ENCODE measurements at places on chromosomes 16 and 17.
A peak's percentile ranks its signal among the peaks of the same experiment; 100 is the strongest.

GRCh38 chr17:81046770-81047359, 11.9 kb downstream of the BAIAP2 start:
- DNase-seq: no peak

- DNase-seq: no peak
Measured at GRCh38 chr17:19017804-19018599, 13.4 kb upstream of the FAM83G start.

DNA sequence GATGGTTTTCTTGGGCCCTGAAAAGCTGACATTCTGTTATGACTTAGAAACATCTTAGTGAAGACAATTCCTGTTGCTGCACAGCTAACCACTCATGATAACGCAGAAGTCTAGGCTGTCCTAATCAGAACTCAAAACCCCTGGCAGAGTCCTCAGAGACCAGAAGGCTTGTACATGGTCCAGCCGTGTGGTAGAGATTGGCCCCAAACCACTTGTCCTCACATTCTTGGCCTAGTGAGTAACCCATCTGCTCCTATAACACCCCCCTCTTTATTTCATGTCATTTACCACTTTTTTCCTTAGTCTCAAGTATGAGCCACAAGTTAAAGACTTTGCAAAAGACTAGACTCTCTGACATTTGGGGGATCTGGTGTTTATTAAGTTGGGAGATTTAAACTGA, 116.5 kb upstream of the ADAMTS18 start:
- no peak for DNase-seq

DNA sequence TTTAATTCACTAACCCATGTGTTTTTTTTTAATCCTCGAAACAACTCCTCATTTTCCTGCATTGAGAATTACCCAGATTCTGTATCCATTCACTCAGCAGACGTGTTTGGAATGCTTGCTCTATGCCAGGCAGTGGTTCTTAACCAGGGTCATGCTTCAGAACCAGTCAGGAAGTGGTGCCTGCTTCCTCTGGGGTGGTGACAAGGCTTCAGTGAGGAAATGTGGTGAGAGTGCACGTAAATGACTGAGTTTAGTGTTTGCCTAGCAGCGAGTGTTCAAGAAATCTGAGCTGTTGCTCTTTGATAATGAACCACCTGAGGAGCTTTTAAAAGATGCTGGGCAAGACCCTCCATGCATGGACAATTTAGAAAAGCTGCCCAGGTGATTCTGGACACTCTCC, 9.9 kb downstream of the ZFP90 start:
- peak; percentile 40 for DNase-seq

DNA sequence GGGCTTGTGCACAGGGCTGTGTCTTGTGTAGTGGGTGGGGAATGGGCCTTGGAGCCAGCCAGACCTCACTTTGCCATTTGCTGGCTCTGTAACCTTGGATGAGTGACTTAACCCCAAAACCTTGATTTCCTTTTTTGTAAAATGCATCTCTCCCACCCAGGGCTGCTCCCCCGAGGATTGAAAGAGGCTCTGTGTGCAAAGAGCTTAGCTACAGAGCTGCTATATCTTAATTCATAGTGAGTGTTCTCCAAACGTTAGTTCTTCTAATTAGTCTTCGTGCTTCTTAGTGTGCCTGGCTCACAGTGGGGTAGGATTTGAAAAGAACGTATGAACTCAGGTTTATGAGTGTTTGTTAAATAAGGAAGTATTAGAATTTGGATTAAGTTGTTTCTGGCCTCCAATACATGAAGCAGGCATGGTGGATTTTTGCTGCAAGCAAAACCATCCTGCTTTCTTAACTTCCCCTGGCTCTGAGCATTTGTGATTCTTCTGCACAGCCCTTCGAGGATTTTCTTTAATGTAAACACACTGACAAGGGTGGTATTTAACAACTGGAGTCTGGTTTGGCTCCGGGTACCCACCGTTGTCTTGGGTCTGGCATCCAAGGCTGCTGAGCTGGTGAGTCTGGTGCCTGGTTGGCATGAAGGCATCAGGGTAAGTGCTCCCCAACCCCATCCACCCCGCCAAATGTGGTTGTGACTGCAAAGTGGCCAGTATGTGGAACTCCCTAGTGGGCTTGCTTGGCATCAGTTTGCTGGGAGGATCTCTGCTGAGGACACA, 29.7 kb downstream of the KSR1 start:
- no peak for DNase-seq

DNA sequence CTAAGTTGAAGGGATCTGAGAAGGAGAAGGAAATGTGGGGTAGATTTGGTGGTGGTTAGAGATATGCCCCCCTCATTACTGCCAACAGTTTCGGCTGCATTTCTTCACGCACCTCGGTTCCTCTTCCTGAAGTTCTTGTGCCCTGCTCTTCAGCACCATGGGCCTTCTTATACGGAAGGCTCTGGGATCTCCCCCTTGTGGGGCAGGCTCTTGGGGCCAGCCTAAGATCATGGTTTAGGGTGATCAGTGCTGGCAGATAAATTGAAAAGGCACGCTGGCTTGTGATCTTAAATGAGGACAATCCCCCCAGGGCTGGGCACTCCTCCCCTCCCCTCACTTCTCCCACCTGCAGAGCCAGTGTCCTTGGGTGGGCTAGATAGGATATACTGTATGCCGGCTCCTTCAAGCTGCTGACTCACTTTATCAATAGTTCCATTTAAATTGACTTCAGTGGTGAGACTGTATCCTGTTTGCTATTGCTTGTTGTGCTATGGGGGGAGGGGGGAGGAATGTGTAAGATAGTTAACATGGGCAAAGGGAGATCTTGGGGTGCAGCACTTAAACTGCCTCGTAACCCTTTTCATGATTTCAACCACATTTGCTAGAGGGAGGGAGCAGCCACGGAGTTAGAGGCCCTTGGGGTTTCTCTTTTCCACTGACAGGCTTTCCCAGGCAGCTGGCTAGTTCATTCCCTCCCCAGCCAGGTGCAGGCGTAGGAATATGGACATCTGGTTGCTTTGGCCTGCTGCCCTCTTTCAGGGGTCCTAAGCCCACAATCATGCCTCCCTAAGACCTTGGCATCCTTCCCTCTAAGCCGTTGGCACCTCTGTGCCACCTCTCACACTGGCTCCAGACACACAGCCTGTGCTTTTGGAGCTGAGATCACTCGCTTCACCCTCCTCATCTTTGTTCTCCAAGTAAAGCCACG, 28.3 kb downstream of the STH start:
- no peak for DNase-seq

DNA sequence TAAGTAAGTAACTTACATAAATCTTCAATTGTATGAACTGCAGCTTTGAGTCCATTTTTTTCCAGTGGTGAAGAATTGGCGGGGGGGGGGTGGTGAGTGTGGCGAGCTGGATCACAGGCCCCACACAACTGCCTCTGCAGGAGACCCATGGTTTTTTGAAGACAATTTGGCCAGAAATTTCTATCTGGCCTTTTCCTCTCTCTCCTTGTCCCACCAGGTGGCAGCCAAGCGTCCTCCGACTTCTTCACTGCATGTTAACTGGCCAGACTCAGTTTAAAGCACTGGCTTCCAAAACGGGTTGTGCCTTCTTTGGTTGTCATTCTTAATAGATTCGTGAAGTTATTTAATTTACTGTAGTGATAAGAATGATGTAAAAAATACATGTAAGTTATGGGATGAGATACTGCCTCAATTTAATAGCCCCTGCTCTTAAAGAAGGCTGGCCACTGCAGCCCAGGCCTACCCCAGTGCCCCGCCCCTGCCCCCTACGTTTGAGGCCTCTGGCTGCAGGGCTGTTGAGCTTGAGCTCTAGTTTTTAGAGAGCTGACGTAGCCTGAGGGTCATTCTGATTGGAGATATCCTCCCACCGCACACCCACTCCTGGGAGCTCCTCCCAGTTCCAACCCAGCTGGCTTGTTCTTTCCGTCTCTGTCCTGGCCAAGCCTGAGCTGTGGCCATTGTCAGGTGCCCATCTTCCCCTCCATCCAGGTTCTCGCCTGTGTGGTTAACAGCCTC, 36.4 kb downstream of the AKAP1 start:
- no peak for DNase-seq

GRCh38 chr17:69961501-69962145, 113.4 kb upstream of the KCNJ16 start:
- DNase-seq: no peak

DNA sequence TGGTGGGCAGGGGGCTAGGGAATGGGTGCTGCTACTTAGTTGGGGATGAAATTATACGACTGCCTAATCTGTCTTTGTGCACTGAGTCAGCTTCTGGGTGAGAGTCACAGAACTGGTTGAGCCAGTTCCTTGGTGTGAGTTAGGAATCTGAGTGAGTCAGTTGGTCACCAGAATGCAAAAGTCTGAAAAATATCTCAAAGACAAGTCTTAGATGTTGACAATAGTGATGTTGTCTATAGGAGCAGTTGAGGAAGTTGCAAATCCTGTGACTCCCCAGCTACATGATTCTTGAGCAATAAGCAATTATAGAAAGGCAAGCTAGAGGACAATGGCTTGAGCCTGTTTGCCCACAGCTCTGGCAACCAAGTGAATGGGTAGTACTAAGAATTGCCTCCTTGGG, 399.2 kb downstream of the CNTNAP4 start:
- no peak for DNase-seq

DNA sequence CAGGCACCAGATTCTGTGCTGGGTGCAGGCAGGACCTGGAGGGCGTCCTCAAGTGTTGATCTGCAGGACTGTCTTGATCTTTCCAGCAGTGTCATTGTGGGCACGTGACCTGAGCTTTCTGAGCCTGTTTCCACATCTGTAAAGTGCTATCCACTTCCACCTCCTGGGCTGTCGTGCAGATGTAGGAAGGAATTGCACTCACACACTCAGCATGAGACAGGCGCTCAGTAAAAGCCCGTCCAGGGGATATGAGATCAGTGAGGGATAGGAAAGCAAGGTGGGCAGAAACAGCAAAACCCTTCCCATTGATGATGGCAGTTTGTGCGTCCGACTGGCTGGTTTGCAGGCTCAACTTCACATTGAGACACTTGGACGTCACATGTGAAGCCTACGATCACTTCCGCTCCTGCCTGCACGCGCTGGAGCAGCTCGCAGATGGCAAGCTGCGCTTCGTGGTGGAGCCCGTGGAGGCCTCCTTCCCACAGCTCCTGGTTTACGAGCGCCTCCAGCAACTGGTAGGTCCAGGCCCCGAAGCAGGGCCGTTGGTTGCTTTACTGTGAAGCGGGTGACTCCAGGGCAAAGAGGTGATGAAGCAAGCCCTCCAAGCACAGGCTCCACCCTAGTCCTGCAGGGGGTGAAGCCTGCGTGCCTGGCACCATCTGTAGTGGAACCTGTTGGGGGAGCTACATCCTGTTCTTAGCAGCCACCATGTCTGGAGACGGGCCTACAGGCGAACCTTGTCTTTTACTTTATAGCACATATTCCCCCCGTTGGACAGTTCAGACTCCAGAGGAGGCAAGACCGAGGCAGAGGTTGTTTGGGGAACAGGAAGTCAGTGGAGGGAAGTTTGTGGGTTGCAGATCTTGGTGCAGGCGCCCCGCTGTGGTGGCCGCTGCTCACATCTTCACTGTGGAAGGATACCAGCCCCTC, 23.0 kb downstream of the METTL22 start:
- no peak for DNase-seq

- DNase-seq: no peak
Measured at GRCh38 chr16:11245988-11246387, 10.0 kb downstream of the SOCS1 start.

- no peak for DNase-seq
Measured at GRCh38 chr17:31385428-31386285, 5.8 kb upstream of the RAB11FIP4 start.

DNA sequence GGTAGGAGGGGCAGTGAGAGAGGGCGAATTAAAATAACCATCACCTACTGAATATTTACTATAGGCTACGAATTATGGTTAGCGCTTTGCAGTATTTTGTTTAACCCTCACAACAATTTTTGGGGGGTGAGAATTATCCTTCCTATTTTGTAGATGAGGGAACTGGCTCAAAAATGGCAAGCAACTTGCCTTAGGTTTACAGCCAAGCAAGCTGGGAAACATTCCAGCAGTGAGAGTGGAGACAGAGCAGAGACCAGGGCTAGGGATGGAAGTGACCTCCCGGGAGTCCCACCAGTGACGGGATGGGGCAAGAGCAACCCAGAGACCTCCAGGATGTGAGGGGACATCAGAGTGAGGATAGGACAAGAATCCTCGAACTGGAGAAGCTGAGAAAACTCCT, 352 bp upstream of the VMO1 start:
- DNase-seq: no peak

GRCh38 chr17:68540981-68541380, 28.8 kb downstream of the PRKAR1A start:
- no peak for DNase-seq

GRCh38 chr17:81380666-81381518, 14.4 kb upstream of the BAHCC1 start:
- no peak for DNase-seq

- no peak for DNase-seq
Measured at GRCh38 chr16:14196011-14196410, 124.9 kb downstream of the MRTFB start.

DNA sequence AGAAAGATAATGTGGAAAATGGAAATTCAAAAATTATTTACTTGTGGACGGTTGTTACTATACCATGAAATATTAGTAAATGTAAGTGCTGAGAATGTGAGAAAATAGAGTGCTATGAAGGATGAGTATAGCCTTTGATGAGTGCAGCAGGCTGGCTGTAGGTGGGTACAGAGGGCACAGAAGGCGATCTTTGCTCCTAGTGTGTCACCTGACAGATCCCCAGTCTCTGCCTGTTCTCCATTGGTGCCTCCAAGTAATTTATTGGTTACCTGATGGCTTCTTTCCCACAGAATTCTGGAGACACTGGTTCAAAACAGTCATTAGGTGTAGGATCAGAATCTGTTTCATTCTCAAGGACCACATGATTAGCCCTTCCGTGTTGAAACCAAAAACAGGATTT, 28.9 kb downstream of the ABCA9 start:
- no peak for DNase-seq

GRCh38 chr16:66418165-66418962, 8.7 kb upstream of the BEAN1 start:
- DNase-seq: no peak

DNA sequence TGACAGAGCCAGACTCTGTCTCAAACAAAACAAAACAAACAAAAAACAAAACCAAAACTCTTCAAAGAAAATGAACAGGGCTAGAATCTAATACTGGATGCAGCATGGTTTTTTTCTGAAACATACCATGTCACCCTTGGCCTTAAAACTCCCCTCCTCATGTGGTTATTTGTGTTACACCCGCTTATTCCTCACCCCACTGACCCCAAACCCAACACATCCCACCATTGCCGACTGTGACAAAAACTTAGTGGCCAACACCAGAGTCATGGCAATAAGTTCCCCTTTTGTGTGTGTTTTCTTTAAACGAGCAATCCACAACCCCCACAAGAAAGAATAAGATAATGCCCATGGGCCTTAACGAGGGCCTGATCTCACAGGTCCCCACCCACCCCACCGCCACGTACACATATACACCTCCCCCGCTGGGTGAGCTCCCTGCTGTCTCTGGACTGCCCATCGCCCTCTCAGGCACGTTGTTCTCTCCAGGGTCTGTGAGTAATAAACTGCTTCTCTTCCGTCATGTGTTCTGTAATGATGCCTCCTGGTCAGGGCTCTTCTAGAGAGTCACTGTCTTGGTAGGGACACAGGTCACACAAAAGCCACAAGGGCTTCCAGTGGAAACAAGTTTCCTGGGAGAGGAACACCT, 16.8 kb upstream of the ENGASE start:
- no peak for DNase-seq

GRCh38 chr17:75979705-75980187, 706 bp downstream of the TEN1 start:
- DNase-seq: no peak
